H9 (cell line): ENCODE measurements at places on chromosomes 11 and 22. TPM values are rescaled to one million over a fixed set of nuclear protein-coding genes. Genes with fewer than 3 reads are reported as not detected.

DNA sequence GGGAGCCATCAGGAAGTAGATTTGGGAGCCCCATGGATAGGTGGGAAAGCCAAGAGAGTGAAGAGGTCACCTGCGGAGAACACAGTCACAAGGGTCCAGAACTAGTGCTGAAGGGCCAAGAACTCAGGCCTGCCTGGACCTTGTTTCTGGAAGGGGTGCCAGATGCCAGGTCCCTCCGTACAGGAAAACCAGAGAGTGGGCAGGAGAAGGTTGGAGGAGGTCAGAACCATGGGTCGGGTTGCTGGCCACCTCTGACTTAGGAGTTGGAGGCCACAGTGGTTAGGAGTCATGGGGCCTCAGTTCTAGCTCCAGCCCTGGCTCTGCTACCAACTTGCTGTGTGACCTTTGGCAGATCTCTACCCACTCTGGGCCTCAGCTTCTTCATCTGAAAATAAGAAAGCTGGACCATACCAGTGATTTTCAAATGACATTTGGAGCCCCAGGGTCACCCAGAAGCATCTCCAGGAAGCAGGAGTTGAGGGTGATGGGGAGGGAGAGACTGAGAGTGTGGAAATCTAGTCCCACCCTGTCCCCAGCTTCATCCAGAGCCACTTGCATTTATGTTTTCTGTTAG is 20.8 kb upstream of the TUB start:
- no peak for DNase-seq

The MUC2 gene
- total RNA-seq: not detected in 2 replicates

DNA sequence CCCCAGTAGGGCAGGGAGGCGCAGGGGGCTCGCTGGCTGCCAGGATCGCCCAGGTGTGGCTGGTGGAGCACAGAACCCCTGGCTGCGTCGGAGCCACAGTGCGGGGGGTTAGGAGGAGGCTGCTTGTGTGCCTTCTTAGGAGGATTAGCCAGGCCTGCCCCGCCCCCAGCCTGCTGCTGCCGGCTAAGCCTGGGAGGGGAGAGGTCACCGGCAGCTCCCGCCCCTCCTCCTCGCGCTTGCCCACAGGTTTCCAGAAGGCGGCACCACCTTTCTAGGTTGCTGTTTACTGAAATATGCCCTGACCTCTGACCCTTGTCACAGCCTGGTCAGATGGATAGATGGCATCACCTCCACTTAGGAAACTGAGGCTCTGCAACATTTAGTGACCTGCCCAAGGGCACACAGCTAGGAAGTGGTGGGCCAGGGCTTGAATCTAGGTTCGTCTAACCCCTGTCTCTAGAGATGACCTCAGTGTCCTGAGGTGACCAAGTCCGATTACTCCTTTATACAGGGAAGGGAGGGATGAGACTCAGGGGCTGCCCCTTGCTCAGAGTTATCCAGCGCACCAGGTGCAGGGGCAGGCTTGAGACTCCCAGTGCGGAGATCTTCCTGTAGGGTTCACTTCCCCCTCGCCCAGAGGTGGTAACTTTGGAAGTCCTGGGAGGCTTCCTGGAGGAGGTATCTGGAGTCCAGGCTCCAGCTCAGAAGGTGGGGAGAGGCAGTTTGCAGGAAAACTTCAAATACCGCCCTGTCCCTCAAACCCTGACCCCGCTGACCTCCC is 44.0 kb downstream of the MYO7A start:
- DNase-seq: peak; percentile 92

GRCh38 chr11:101133190-101133589 is 3.6 kb upstream of the PGR start:
- DNase-seq: no peak

DNA sequence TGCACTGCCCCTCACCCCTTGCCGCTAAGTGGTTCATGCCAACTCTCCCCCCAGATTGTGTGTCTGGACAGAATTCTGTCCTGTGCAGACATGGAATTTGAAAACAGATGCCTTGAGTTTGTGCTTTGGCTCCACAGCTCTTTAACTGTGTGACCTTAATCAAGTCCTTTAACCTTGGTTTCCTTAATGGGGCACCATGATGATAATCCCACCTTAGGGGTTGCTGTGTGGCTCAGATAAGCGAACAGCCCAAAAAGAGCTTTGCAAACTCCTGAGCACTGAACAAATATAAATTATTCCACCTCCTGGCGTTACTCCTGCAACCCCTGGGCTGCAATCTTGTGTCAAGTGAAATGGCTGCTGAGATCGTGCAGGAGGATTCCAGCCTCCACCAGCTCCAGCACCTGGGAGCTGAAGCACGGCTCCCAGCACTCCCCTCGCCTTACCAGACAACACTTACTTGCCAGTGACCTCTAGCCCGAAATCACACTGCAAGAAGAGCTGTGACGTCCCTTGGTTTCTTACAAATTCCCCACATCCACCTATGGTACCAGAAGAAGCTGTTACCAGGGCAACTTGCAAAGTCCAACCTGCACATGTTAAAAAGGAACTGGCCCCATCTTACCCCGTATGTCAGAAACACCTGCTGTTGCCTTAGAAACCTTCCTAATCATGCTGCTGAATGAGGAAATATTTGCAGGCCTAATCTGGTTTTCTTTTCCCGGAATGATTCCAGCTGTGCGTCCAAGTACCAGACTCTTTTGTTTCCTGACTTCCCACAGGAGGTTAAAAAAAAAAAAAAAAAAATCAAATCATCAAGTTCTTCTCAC is 13.2 kb downstream of the VPS37C start:
- DNase-seq: no peak

The TCIRG1 gene
- 24.4 and 27.1 TPM in 2 replicates for total RNA-seq

The OR2AG2 gene
- 0.26 and 0.33 TPM in 2 replicates for total RNA-seq
